ENCODE measurements at places on chromosomes 3 and 15.

GRCh38 chr3:58333206-58334012, 717 bp downstream of the PXK start:
- no peak for DNase-seq

- no peak for DNase-seq
Measured at GRCh38 chr15:101035611-101036010, 116.5 kb downstream of the LRRK1 start.

- no peak for DNase-seq
Measured at GRCh38 chr15:85624291-85624801, 170.4 kb downstream of the KLHL25 start.

- peak; percentile 92 for DNase-seq
Measured at GRCh38 chr3:102180280-102180931, 254.4 kb upstream of the ZPLD1 start.

DNA sequence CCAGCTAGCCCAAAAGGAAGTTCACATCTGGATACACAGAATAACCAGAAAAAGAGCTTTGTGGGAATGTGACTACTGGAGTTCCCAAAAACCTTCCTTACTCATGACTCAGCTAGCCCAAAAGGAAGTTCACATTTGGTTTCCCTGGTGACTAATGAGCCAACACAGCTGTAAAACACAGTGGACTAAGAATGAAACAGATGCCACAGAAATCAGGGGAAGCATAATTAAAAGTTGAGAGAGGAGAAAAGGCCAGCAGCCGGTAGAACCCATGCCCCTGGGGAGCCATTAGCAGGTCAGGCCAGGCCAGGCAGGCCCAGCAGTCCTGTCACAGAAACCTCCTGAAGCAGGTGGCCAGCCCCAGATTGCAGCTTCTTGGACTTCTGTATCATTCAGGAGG, 130.3 kb downstream of the GHSR start:
- peak; percentile 97 for DNase-seq

DNA sequence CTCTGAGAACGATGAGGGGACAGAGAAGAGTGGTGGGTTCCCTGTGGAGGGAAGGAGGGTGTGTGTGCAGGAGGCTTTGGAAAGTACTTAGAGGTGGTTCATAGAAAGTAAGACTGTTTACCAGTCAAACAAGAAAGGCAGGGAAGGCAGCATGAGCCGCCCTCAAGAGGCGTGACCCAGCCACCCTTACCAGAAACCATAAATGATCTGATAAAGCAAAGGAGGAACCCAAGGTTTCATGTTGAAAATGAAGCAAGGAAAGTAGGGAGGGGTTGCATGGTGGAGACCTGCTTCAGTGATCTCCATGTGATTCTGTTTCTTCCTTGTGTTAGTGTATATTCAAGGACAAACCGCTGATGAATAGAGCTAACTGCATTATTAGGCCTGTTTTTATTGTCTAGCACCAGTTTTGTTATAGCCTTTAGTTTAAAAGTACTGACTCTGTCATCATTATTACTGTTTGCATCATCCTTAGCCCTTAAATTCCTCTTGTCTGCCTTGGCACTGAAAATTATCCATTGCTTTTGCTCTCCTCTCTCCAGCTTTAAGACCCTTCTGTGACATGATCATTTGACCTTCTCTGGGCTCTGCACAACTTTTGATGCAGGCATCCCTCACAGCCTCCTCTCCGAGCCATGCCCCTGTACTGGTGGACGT, 96.1 kb downstream of the STAC start:
- DNase-seq: no peak

DNA sequence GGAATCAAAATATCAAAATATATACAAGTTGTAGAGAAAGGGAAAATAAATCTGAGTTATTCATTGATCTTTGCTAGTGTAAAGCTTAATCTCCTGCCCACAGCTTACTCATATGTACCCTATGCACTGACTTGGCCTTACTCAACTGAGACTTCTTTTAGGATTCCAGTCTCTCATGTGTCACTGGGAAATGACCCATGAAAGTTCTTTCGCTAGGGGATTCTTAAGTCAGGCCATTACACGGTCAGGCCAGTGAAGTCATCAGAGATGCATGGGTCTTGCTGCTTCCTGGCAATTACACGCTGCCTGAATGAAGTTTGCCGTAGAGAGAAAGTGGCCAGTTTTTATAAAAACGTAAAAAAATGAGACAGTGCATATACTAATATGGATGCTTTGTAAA, 20.7 kb upstream of the LPP start:
- DNase-seq: no peak

- DNase-seq: no peak
Measured at GRCh38 chr3:33773637-33774036, 24.8 kb upstream of the PDCD6IP start.

- no peak for DNase-seq
Measured at GRCh38 chr3:100125161-100125938, 11.0 kb upstream of the FILIP1L start.

DNA sequence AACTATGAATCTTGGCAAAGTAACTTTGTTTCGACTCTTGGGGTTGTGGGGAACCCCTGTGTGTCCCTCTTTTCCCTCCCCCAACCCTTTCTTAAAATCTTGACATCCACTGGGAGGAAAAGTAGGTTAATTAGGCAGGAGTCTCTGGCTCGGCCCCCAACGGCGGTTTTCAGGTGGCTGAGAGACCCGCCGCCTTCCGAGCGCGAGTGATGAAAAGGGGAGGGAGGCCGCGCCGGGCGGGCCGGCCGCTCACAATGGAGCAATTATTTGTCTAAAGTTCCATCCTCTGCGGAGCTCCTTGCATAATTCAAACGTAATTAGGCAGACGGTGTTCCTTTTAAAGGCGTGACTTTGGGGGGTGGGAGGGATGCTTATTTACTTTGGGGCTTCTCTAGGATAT, 51.7 kb downstream of the ZIC4 start:
- DNase-seq: no peak

DNA sequence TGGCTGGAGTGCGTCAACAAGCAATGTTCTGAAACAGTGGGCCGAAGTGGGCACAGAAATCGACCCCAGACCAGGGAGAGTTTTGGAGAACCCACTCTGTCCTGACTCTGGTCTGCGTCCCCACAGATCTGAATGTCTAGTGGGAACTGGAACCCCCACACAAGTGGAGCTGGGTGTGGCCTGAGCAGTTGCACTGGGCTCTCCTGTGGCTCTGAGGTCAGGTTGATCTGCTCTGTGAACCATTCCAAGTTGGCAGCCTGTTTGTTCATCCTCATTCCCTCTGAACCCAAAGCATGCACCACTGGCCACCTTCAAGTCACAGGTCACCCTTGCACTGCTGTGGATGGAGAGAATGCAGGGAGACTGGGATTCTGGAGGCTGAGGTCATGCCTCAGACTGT, 60.5 kb downstream of the STARD5 start:
- no peak for DNase-seq

DNA sequence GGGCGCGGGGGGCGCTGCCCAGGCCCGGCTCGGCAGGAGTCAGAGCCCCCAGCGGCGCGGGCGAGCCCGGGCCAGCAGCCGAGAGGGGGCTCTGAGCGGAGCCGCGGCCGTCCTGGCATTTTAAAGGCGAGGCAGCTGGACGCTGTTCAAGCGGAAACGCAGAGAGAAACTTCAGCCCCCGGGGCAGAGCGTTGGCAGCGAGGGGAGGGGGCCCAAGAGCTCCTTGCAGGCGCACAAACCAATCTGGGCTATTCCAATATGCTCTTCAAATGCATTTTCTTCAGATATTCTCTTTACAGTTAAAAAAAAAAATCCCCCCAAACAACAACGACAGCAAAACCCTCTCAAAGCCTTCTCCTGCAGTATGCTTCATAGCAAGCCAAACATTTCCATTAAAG, at the start of gene CTXND1:
Gene CTXND1, minus strand, starts transcription at position 93 of the 398 bp plus-strand sequence. CDS start 50,264 bp downstream, outside the sequence.
- no peak for DNase-seq

DNA sequence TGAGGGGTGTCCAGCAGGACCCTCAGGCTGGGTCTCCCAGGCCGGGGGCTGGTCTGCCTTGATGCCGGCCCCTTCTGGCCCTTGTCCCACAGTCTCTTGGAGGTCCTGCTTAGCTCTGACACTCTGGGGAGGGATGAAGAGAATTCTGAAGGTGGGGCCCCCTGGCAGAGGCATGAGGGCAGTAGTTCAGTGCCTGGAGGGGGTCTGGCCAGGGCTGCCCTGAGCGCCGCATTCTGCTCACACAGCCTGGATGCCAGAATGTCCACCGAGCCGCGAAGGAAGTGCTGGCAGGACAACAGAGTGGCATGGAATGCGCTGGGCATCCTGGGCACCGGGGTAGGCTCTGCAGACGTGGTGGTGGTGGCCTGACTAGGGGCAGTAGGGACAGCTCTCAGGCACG, 55.5 kb downstream of the SMAD6 start:
- no peak for DNase-seq

DNA sequence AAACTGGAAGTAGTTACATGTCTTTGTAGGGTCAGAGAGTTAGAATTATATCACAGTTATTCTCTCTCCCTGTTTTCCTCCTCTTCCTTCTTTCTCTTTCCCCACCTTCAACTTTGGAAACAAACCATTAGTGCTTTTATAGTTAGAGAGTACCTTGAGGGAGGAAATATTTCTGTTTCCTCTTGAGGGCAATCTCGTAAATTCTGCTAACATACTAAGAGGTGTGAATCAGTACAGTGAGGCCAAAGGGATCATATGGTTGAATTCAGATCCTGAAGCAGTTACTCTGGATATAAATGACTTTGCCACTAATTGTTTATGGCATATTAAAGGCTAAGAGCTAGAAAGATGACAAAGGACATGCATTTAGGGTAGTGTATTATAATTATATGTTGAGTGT, 60.3 kb upstream of the CCNL1 start:
- no peak for DNase-seq

- no peak for DNase-seq
Measured at GRCh38 chr3:185632996-185633395, 46.9 kb downstream of the SENP2 start.

DNA sequence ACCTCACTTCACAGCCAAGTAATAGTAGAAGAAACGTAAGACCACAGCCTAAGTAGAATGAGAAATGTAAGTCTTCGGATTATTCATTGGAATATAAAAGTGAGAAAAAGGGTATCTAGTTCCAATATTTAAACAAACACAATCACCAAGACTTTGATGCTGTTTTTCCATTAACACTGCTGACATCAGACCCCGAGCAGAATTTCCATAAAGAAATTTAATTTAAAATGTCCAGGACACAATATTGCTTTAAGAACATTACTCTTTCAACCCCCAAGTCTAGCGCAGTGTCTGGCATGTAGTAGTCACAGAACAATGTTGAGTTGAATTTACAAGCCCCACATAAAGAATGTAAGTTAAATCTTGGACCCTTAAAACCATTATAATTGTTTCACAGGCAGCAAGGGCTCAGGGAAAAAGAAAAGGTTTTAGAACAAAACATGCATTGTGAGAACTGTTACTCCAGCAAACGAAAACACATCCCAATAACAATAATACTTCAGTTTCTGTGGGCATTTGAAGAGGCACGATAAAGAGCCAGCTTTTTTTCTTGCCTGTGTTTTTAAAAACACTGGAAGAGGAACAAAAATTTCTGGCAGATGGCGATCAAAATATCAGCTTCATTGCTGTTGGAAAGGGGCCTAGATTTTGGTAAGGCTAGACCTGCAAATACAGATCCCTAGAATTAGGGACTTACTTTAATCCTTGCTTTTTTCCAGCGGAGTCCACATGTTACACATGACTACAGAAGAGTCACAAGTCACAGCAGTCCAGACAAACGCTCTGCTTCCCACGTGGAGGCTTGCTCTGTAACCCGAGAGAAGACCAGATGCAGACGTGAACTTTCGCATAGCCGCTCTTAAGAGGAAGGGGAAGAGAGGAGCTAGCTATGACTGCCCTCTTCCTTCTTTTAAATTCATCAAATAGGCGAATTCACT, 77.9 kb upstream of the IGSF10 start:
- peak; percentile 26 for DNase-seq
